ENCODE measurements at places on chromosomes 16 and 17.

DNA sequence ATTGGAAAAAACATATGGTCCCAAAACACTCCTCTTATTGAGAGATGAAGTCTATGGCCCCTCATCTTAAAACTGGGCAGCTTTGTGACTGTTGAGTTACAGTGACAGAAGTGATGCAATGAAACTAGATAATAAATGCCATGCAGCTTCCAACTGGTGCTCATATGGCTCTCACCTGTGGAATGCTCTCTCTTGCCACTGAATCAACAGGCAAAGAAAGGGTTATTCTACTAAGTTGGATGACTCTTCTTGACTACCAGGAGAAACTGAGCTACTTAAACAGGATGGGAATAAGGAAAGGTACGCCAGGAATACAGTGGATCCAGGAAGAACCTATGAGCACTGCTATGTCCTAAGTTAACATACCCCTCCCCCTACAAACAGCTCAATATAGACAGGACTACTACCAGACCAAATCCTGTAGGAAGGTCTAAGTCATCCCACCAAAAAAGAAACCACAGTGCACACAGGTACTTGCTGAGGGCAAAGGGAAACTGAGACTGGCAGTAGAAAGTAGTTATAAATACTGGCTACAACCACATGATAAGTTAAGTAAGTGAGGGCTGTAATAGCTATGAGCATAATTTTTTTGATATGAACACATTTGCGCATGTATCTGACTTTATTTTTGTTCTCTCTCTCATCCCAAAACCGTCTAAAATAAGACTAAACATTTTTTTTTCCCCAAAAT is 398.5 kb downstream of the ZFHX3 start:
- no peaks in the 10 kb centered on the region for H3K4me1 ChIP-seq
- no peaks in the 10 kb centered on the region for H3K27me3 ChIP-seq
- H3K27ac ChIP-seq, result no peak overlapping the region
- no peak for DNase-seq
- H3K4me3 ChIP-seq, result no peak overlapping the region

- peaks cover 8% of the 10 kb centered on the region for H3K27me3 ChIP-seq
- no peaks in the 10 kb centered on the region for H3K36me3 ChIP-seq
- DNase-seq, result no peak
Measured at GRCh38 chr16:68450741-68451255, 2.5 kb upstream of the SMPD3 start.

DNA sequence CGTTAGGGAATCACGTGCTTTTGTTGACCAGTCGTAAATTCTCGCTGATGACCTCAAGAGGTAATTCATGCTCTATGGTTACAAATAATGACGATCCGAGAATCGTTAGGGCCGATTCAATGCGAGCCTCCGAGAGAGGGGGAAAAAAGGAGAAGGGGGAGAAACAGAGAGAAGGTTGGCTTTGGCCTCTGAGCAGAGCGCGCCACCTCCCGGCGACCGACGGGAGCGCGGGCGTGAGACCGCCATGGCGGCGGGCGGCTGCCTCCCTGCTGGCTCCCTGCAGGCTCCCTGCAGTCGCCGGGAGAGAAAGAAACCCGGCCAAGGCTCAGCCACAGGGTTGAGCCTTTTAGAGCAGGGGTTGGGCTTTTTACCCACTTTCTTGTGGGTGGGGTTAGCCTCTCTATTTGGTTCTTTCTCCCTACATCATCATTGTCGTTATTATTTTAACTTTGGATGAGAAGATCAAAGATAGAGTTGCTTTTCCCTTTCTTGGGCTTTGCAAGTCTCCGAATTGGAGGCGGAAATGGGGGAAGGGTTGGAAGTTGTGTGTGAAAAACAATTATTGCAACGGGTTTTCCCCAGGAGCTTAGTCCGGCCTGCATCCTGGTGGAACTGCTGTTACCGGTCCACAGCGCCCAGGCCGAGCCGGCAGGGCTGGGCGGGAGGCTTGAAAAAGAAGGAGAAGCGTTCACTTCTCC is 410 bp upstream of the HOXB5 start:
- peak; percentile 68 for DNase-seq
- H3K4me3 ChIP-seq, result peak overlapping the region; percentile 52
- peaks cover 42% of the 10 kb centered on the region for H3K4me1 ChIP-seq
- H3K36me3 ChIP-seq, result no peaks in the 10 kb centered on the region

DNA sequence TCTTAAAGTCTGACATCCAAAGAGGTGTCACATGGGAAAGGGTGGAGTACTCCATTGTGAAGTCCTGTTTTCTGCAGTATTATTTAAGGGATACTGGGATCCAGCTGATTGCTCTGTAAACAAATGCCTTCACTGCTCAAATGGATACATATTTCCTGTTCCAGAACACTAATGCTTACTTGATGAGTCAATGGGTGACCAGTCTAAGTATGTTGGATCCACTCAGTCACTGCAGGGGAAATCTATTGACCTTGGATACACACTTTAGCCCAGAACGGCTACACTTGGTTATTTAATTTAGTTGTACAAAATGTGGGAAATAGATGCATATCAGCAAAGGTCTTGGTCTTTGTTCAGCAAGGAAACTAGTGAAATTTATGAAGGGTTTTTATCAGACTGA is 261.4 kb downstream of the MAP2K4 start:
- no peak overlapping the region for H3K27ac ChIP-seq
- no peak for DNase-seq
- no peaks in the 10 kb centered on the region for H3K4me1 ChIP-seq
- H3K36me3 ChIP-seq, result no peaks in the 10 kb centered on the region

GRCh38 chr16:72917051-72917450 is 130.9 kb downstream of the ZFHX3 start:
- peaks cover 4% of the 10 kb centered on the region for H3K4me1 ChIP-seq
- H3K36me3 ChIP-seq, result no peaks in the 10 kb centered on the region
- H3K27ac ChIP-seq, result no peak overlapping the region
- no peaks in the 10 kb centered on the region for H3K27me3 ChIP-seq

GRCh38 chr16:48133455-48134211 is 22.2 kb downstream of the ABCC12 start:
- no peak for DNase-seq
- no peaks in the 10 kb centered on the region for H3K36me3 ChIP-seq
- no peak overlapping the region for H3K4me3 ChIP-seq
- H3K27me3 ChIP-seq, result no peaks in the 10 kb centered on the region

DNA sequence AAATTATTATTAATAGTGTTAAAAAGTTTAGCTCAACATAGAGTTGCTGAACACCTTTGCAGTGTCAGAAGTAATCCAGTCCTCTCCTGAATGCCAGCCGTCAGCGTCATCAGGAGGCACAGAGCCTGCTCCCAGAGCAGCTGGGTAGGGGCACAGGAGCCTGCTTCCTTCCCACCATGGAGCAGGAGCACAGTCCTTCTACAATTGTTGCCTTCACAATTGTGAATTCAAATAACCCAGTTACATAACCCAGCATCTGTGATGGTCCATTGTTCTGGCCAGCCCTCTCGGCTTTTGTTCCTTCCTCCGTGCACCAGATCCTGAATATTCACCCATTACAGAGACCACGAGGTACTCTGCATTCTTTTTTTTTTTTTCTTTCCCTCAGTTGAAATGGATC is 393.9 kb upstream of the MAF start:
- no peaks in the 10 kb centered on the region for H3K36me3 ChIP-seq
- no peak overlapping the region for H3K27ac ChIP-seq
- no peak for DNase-seq
- no peak overlapping the region for H3K4me3 ChIP-seq
- H3K4me1 ChIP-seq, result no peaks in the 10 kb centered on the region

DNA sequence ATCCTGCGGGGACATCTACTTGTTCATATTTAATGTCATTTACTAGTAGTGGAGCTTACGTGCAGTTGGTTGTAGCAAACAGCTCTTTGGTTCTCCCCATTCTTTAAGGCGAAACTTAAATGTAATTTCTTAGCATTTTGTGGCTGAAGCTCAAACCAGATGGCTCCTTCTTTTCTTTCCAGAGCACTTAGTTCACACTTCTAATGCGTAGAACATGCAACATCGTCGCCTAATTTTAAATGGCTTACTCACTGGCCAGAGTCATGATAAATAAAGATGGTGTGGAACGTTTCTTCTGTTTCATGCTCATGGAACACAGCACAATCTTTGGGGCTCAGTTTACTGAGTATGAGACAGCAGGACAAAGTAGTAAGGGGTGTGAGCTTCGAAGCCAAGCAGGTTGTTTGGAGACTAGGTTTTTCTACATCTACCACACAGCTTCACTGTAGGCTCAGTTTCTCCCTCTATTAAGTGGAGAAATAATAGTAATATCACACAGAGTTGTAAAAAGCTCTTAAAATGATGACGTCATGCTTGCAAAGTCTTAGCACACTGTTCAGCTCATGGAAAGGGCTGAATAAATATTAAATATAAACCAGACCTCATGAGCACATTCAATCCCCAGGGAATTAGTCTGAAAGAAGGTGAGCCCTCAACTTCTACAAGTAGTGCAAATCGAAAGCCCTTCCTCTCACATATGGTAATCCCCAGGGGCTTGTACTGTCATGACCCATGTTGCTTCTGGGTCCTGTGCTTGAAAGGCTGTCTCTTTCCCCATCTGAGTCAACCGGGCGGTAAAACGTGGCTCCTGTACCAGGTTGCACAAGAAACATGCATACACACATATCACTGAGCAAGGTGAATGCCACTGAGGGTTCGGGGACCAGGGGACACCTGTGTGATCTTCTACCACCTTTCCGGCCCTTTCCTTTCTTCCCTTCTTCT is 384.3 kb downstream of the CDH13 start:
- H3K36me3 ChIP-seq, result no peaks in the 10 kb centered on the region
- no peak overlapping the region for H3K4me3 ChIP-seq
- no peak overlapping the region for H3K27ac ChIP-seq
- DNase-seq, result no peak
- no peaks in the 10 kb centered on the region for H3K27me3 ChIP-seq
- H3K4me1 ChIP-seq, result no peaks in the 10 kb centered on the region

GRCh38 chr17:65772989-65773388 is 211.5 kb upstream of the AXIN2 start:
- no peaks in the 10 kb centered on the region for H3K36me3 ChIP-seq
- H3K27ac ChIP-seq, result no peak overlapping the region
- H3K4me1 ChIP-seq, result no peaks in the 10 kb centered on the region
- no peak overlapping the region for H3K4me3 ChIP-seq

GRCh38 chr17:80860703-80861417 is 130.8 kb upstream of the CHMP6 start:
- H3K27me3 ChIP-seq, result no peaks in the 10 kb centered on the region
- no peak for DNase-seq
- no peaks in the 10 kb centered on the region for H3K36me3 ChIP-seq
- no peak overlapping the region for H3K4me3 ChIP-seq
- peaks cover 29% of the 10 kb centered on the region for H3K4me1 ChIP-seq

GRCh38 chr17:74916851-74917199 is 6.2 kb downstream of the USH1G start:
- no peaks in the 10 kb centered on the region for H3K4me1 ChIP-seq
- no peaks in the 10 kb centered on the region for H3K27me3 ChIP-seq
- H3K36me3 ChIP-seq, result no peaks in the 10 kb centered on the region
- no peak overlapping the region for H3K27ac ChIP-seq
- no peak overlapping the region for H3K4me3 ChIP-seq
- DNase-seq, result no peak

DNA sequence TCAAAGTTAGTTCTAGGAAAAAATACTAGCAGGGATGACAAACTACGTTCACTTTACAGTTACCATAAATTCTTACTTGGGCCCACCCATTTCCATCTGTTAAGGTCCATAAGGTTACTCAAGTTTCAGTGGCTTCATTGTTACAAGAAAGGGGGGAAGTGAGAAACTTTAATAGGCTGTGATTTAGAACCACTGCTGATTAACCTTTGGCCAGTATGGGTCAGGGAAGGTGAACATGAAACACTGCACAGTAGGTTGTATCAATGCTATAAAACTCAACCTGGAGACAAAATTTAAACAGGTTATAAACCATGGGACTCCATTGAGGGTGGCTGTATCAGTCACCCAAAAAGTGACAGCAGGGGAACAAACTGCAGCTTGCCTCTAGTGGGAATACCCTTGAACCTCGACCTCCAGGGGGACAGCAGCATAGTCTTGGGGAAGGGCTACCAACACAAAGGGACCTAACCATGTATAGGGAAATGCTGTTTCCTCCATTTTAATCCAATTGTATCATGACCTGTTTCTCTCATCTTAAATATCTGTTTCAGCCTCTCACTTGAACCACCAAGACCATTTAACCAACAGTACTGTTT is 10.4 kb downstream of the PTRH2 start:
- no peaks in the 10 kb centered on the region for H3K4me1 ChIP-seq
- H3K27me3 ChIP-seq, result no peaks in the 10 kb centered on the region
- DNase-seq, result no peak
- H3K4me3 ChIP-seq, result no peak overlapping the region
- peaks cover 44% of the 10 kb centered on the region for H3K36me3 ChIP-seq

DNA sequence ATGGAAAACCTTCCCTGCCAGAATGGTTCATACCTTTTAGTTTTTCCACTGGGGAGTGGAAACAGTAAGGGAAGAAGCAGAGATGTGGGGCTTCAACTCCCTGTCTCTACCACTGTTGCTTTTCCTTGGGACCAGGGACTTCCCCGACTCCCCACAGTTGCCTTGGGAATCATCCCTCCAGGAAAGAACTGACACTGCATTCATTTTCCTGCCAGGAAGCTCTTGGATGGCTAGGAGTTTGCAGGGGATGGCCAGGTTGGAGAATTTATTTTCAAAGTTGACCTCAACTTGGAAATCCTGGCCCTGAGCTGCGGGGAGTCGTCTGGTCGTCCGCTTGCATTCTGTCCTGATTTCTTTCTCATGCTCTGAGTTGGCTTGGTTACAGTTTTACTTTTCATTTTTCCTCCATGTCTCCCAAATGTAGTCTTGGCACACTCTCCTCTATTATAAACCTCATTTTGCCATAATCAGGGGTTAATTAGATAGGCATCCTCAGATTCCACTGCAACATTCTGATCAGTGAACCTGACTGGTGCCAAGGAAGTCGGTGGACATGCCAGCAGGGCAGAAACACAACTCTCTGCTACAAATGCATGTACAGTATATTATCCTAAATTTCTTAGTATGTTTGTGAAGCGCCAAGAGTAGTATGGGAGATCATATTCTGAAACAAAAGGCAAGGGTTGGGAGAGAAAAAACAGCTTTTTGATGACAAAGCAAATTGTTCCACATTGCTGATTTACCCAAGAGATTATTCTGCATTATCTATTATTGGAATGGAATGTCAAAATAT is 220.5 kb upstream of the XYLT1 start:
- no peak overlapping the region for H3K4me3 ChIP-seq
- no peaks in the 10 kb centered on the region for H3K36me3 ChIP-seq
- DNase-seq, result no peak
- peaks cover 5% of the 10 kb centered on the region for H3K27me3 ChIP-seq

- no peak for DNase-seq
- peaks cover 18% of the 10 kb centered on the region for H3K4me1 ChIP-seq
- H3K27ac ChIP-seq, result no peak overlapping the region
Measured at GRCh38 chr17:46977348-46977747, 1.7 kb downstream of the RPRML start.
